ENCODE measurements at places on chromosomes 12 and 14. TPM values are rescaled to one million over a fixed set of nuclear protein-coding genes. Genes with fewer than 3 reads are reported as not detected.

FAM222A gene
- total RNA-seq: 0.37 TPM

GRCh38 chr14:93729993-93730392, 58.3 kb downstream of the PRIMA1 start:
- DNase-seq: no peak

- DNase-seq: no peak
Observed at GRCh38 chr12:13606290-13606689, 375.1 kb downstream of the GRIN2B start.

GRCh38 chr12:65937161-65937641, 112.9 kb downstream of the HMGA2 start:
- DNase-seq: no peak

- DNase-seq: no peak
Observed at GRCh38 chr12:112362310-112362709, 19.9 kb downstream of the HECTD4 start.

DNA sequence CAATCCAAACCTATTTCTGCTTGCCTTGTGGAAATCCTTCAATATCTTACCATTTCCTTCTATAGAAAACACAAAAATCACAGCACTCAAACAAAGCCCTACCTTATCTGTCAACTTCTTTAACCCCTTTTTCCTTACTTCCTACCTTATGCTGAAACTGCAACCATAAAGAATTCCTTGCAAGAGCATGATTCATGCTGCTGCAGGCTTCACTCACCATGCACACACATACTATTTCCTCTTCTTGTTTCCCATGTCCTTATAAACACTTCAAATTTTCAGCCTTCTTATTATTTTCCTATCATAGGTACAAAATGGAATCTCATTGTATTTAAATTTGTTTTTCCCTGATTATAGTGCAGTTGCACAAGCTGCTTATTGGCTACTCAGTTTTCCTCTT, 23.3 kb downstream of the LMNTD1 start:
- DNase-seq: no peak

- DNase-seq: no peak
Observed at GRCh38 chr12:49874142-49874897, 29.4 kb downstream of the FAIM2 start.
